ENCODE measurements at places on chromosomes 5 and 9.

GRCh38 chr9:111400564-111400898, 70.5 kb upstream of the OR2K2 start:
- no peak for DNase-seq

DNA sequence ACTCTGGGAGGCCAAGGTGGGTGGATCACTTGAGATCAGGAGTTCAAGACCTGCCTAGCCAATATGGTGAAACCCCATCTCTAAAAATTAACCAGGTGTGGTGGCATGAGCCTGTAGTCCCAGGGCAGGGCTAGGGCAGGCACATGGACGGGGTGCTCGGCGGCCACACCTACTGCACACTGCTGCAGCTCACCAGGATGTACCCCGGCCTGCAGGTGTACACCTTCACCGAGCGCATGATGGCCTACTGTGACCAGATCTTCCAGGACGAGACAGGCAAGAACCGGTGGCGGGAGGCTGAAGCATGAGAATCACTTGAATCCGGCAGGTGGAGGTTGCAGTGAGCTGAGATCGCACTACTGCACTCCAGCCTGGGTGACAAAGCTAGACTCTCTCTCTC, 3.2 kb downstream of the ST6GALNAC4 start:
- no peak for DNase-seq

DNA sequence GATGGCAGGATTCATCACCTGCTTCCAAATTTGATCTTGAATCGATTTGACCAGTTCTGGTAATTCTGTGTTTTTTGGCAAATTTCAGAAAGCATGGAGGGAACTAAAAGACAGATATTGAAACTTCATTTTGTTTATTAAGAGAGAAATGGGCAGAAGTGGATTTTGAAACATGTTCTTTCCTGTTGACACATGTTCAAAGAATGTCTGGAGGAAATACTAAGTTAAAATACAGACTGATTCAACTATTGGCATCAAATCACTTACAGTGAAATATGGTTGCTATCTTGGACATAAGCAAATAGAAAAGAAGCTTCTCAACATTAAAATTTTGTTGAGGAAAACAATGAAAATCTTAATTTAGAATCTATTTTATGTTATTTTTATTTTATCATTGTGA, 19.3 kb upstream of the GZMK start:
- DNase-seq = no peak

GRCh38 chr9:37152365-37152764, 32.0 kb downstream of the ZCCHC7 start:
- no peak for DNase-seq
